ENCODE measurements at places on chromosomes 4 and X.

GRCh38 chrX:93420090-93420489, 253.3 kb downstream of the NAP1L3 start:
- H3K27ac ChIP-seq: no peak overlapping the region

- no peaks in the 10 kb centered on the region for H3K36me3 ChIP-seq
- peaks cover 4% of the 10 kb centered on the region for H3K4me1 ChIP-seq
- no peak for ATAC-seq
- no peak overlapping the region for H3K4me3 ChIP-seq
These were observed 72.1 kb downstream of the COL4A5 start for GRCh38 chrX:108511721-108512120.

DNA sequence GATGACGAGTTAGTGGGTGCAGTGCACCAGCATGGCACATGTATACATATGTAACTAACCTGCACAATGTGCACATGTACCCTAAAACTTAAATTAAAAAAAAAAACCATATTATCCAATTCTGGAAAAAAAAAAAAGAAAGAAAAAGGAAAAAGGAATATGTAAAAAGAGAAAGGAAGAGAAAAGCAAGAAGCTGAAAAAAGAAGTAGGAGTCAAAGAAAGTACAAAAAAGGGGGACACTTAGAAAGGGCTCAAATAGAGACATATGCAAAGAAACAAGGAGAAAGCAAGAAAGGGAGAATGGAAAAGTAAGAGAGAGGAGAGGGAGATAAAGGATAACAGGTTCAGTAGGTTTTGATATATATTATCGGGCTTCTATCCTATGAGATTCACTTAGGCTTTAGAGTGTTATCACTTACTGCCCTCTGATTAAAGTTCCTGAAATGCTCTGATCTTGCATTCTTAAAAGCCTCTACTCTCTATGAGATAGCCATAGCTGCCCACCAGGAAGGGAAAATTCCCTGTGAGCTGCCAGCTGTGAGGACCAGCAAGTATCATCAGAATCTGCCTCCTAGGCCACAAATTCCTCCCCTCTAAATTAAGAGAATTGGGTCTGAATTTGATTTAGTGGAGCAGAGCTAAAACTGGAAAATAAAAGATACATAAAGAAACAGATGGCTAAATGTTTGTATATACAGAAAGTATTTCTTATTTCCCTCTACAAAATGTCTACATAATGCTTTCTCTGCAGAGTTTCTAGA, 95.2 kb downstream of the AMMECR1 start:
- H3K27me3 ChIP-seq: no peaks in the 10 kb centered on the region
- no peaks in the 10 kb centered on the region for H3K36me3 ChIP-seq
- no peak overlapping the region for H3K27ac ChIP-seq

- no peaks in the 10 kb centered on the region for H3K36me3 ChIP-seq
- no peak overlapping the region for H3K4me3 ChIP-seq
- no peaks in the 10 kb centered on the region for H3K4me1 ChIP-seq
These were observed 179.3 kb upstream of the STS start for GRCh38 chrX:6968231-6968630.

Data from gastroesophageal sphincter (tissue), 4 donors.